Naive thymus-derived CD4-positive, alpha-beta T cell (primary cell): ENCODE measurements at places on chromosomes 1 and 21.

- DNase-seq: no peak
Measured at GRCh38 chr1:154467434-154468102, 34.5 kb upstream of the TDRD10 start.

DNA sequence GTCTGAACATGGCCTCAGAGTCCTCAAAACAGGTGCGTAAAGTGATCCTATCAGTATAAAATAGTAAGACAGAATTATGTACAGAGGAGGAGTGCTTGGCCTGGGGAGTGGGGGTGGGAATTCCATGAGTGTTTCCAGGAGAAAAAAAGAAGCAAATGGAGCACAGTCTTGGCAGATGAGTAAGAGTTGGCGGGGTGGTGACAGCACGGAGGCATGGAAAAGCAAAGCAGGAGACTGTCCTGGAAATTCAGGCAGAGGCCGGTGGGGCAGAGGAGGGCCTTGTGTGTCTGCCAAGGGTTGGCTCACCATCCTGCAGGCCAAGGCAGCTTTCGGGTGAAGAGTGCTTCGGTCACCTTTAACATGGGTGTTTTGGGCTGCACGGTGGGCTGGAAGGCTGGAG lies 63.4 kb downstream of the OPTC start:
- DNase-seq: no peak

GRCh38 chr21:32391755-32392154 lies 1.1 kb downstream of the URB1 start:
- no peak for DNase-seq

- no peak for DNase-seq
Measured at GRCh38 chr1:160682983-160683865, 28.4 kb downstream of the CD48 start.

- no peak for DNase-seq
Measured at GRCh38 chr1:49364676-49365075, 588.0 kb upstream of the BEND5 start.

- no peak for DNase-seq
Measured at GRCh38 chr1:60458111-60458510, 384.5 kb upstream of the C1orf87 start.

- no peak for DNase-seq
Measured at GRCh38 chr21:44509539-44509938, 30.5 kb downstream of the KRTAP10-1 start.

- DNase-seq: no peak
Measured at GRCh38 chr1:47713975-47714767, 276.3 kb downstream of the FOXD2 start.

DNA sequence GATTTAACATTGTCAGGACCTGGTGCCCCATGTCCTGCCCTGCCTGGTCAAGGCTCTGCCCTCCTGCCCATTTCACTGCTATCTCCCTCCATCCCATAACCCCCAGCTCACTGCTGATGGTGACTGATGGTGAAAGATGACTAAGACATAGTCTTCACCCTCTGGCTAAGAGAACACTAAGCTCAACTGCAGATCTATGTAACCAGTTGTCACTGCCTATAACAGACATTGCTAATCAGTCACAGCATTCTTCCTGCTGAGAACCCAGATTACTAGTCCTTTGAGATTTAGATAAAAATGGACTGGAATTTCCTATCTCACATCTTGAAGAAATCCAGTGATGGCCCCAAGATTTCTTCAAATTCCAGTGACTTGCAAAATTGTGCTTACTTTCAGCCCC lies 8.0 kb upstream of the ZNF362 start:
- DNase-seq: no peak

- no peak for DNase-seq
Measured at GRCh38 chr1:3625151-3625907, 514 bp downstream of the TPRG1L start.

DNA sequence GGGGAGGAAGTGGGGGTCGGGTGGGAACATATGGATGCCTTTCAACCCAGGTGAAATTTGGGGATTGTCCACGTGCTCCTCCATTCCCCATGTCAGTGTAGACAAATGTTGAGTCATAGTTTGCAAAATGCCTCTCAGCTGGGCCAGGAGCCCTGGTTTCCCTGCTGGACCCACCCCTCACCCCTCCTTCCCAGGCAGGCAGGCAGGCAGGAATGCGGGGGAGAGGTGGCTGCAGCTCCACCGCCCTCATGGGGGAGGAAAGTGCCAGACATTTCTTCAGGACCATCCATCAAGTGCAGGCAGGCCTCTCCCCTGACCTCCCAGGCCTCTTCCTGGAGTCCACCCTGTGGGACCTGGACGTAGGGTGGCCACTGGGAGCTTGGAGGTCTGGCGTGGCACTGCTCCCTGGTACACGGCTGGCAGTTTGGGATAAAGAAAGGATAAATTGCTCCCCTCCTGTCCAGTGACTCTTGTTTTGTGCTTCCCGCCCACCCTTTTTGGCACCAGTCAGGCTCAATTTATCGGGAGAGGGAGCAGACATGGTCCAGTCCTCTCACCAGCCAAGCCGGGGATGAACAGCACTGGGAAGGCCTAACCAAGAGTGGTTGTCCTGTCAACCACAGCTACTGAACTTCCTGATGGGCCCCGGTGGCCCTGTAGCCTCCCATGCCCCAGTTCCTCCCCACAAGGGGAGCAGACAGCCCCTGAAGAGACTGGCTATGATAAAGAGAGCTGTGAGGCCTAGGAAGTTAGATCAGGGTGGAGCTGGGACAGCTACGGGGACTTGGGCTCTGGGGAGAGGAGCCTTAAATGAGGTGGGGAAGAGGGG lies 18.9 kb downstream of the NPR1 start:
- DNase-seq: no peak

- no peak for DNase-seq
Measured at GRCh38 chr1:97632075-97632474, 288.8 kb downstream of the DPYD start.

GRCh38 chr1:39890273-39890672 lies 7.0 kb upstream of the TRIT1 start:
- no peak for DNase-seq

- no peak for DNase-seq
Measured at GRCh38 chr21:36045993-36046392, 14.3 kb downstream of the SETD4 start.

- DNase-seq: no peak
Measured at GRCh38 chr1:99665212-99665611, 19.3 kb downstream of the PALMD start.

- no peak for DNase-seq
Measured at GRCh38 chr21:33843216-33843615, 72.4 kb downstream of the ATP5PO start.

- DNase-seq: no peak
Measured at GRCh38 chr1:65297706-65298105, 11.6 kb upstream of the DNAJC6 start.
